ENCODE measurements at places on chromosomes 11 and 22.

- DNase-seq: no peak
These were observed 9.5 kb upstream of the ADA2 start for GRCh38 chr22:17228725-17229126.

DNA sequence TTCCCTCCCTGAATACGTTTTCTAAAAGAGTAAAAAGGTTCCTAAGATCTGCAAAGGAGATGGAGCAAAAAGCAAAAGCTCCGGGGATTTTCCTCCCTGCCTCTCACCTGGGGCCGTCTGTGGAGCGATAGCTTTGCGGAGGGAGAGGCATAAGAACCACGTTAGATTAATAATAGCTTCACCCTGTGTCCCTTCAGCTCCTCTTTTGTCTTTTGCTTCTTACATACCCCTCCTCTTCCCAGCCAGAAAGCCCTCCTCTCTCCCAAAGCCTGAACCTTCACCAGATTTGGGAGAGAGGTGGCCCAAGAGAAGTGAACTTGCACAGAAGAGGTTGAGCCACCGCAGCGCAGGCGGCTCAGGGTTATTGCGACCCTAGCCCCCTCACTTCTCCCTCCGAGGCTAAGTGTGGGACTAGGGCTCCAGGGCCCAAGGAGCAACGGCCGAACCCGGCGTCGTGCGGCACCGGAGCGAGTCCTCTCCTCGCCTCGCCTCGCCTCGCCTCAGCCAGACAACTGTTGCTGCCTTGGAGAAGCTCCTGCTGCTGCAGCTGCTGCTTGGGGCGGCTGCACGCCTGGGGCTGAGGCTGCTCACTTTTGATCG, 97.6 kb upstream of the HSD17B12 start:
- DNase-seq: no peak

- DNase-seq: no peak
These were observed 1.3 kb upstream of the SLC3A2 start for GRCh38 chr11:62879235-62879978.

DNA sequence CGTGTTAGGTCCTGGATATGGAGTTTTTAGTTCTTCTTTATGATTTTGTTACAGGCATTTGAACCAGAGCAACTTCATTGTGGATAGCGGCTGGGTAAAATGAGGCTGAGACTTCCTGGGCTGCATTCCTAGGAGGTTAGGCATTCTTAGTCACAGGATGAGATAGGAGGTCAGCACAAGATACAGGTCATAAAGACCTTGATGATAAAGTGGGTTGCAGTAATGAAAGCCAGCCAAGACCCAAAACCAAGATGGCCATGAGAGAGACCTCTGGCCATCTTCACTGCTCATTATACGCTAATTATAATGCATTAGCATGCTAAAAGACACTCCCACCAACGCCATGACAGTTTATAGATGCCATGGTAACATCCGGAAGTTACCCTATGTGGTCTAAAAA, 23.4 kb upstream of the CLMP start:
- peak; percentile 22 for DNase-seq

DNA sequence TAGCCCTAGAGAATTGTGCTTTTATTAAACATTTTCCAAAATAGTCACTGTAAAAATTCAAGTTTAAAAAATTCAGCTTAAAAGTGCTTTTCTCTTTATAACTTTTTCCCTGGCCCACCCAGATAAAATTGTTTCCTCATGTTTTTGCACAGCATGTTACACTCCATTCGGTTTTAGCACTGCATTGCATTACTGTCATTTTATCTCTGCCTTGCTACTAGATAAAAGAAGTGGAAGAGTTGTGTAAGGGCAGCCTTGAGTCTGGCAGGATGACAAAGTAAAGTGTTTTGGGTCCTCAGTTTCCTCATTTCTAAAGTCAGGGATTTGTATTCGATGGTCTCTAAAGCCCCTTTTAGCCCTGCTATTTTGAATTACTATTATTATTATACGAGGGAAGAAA, 99.8 kb downstream of the ATM start:
- DNase-seq: no peak

DNA sequence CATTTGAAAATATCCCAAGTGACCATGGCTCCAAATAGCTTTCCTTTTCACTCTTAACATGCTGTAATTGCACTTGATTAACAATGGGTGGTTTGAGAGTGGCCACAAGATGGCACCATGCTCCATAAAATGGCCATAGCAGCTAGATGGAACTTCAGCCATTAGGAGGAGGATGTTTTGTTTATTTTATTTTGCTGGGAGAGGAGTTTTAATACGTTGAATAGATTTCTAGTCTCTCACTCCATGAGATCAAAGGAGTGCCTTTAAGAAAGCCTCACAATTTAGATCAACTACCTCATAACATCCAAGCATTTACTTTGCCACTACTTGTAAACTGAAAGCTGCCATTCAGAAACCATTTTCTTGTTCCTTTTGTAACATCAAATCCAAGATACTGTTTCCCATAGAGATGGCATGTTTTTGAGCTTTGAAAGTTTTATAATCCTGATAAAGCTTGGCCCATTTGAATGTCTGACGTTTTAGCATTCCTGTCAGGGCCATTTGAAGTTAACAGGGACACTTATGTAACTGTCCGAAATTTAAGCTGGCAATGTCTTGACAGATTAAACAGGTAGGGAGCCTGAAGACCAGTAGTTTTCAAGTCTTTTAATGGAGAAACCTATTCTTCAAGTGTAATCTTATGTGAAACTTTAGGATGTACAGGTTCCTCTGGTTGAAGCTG, 4.7 kb downstream of the FEN1 start:
- peak; percentile 82 for DNase-seq

- DNase-seq: no peak
These were observed 8.9 kb upstream of the MYBPC3 start for GRCh38 chr11:47361419-47361818.

DNA sequence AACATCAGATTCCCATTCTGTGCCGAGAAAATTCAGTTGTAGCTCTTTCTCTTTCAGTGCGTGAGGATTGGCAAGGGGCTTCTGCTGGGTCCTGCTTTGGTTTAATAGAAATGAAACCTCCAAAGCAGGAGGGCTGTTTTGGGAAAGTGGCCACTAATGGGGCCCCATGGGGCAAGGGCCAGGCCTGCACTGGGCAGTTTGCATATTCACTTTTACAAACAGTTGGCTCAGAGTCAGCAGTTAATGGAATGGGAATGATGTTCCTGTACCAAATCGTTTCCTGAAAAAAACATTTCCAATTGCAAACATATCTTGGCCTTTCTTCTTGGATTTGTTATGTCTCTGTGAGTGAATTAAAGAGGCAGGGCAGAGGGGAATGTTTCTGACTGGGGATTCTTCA, 92.1 kb downstream of the PARVA start:
- DNase-seq: no peak

DNA sequence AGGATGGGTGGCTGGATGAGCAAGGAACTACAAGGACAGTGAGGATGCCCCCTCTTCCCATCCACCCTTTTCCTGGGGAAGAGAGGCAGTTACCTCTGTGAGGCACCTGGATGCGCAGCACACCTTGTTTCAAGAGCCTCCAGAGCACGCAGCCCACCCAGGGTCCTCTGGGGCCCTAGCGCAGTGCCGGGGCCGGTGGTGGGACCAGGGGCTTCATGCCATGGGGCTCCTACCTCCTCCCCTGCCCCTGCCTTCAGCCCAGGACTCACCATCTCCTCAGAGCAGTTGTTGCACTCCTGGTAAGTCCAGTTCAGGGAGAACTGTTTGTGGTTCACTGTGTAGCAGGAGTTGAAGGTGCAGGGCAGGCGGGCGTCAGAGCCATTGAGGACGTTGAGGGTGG, 8.1 kb downstream of the SCN2B start:
- no peak for DNase-seq

DNA sequence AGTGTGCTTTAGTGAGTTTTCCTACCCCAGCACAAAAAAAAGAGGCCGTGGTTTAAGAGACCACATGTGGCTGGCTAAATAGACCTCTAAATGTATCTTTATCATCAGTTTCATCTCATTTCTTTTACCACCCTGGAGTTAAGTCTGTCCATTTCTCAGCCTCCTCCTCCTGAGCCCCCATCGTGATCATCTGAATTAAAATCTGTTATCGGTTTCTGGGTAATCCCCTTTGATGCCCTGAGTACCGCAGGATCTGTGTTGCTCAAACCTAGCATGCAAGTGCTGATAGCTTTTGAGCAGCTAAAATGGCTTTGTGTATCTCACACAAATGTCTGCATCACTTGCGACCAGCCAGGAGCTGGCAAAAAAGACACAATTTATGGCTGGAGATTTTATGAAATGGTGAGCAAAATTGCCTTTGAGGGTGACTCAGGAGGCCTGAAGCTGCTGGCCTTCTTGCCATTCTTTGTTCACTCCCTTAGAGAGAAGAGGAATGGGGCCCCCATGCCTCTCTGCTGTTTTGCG, 236.5 kb downstream of the NTM start:
- DNase-seq: no peak

DNA sequence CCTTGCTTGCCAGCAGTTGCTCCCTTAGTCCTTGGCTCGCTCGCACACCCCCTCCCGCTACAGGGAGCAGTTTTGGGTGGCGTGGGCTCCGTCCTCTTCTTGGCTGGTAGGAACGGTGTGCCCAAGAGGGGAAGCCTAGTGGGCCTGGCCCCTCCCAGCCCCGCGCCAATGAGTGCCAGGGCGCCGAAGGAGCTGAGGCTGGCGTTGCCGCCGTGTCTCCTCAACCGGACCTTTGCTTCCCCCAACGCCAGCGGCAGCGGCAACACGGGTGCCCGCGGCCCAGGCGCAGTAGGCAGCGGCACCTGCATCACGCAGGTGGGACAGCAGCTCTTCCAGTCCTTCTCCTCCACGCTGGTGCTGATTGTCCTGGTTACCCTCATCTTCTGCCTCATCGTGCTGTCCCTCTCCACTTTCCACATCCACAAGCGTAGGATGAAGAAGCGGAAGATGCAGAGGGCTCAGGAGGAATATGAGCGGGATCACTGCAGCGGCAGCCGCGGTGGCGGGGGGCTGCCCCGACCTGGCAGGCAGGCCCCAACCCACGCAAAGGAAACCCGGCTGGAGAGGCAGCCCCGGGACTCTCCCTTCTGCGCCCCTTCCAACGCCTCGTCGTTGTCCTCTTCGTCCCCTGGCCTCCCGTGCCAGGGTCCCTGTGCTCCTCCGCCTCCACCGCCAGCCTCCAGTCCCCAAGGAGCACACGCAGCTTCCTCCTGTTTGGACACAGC, 1.6 kb downstream of the C11orf87 start:
- no peak for DNase-seq

DNA sequence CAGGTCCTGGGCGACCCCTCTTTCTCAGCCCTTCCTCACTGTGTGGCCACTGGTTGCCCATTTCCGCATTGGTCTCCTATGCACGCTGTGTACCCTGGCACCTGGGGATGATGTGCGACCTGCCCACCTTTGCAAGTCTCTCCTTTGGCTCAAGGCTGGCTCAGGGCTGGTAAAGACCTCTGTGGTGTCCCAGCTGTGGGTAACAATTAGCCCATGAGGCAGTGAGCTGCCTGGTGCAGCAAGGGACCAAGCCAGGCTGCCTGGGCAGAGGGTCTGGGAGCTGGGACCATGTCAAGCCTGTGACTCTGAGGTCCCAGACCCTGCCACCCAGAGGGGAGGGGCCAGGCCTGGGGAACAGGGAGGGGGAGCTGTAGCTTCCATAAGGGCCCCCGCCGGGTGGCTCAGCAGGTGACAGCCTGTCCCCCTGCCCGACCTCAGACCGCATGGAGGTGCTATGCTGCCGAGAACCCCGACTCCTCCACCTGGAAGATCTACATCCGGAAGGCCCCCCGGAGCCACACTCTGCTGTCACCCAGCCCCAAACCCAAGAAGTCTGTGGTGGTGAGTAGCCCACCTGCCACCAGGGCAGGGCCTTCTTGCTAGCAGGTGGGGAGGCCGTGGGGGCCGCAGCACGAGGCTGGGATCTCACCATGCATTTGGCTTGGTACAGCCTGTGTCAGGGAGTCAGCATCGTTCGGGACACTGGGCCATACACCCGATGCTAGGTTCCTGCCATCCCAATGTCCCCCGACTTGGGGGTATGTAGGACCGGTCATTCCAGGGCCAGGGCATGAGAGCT, 112.5 kb downstream of the KCNQ1OT1 start:
- DNase-seq: no peak

DNA sequence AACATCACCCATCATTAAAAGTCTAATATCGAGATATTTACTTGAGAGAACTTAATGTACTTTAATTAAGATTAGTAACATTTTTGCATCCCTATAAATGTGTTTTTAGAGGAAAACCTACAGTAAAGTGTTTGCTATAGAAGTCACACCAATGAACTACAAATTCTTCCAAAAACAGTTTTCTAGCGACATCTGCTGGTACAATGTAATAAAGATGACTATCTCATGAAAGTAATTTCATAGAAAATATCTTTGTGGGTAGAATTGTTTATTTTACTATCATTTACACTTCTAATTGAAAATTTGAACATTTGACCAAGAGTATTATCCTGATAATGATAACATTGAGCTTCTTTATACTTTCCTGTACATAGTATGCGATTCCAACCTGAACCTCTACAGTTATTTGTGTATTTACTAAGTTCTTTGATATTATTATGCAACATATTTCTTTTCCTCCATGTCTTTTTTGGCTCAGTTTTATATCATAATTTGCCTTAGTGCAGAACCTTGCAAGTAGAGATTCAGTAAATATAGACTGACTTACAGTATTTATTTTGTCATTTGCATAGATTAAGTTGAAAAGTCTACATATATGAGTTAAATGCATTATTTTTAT, 252.7 kb downstream of the TMEM135 start:
- peak; percentile 9 for DNase-seq

DNA sequence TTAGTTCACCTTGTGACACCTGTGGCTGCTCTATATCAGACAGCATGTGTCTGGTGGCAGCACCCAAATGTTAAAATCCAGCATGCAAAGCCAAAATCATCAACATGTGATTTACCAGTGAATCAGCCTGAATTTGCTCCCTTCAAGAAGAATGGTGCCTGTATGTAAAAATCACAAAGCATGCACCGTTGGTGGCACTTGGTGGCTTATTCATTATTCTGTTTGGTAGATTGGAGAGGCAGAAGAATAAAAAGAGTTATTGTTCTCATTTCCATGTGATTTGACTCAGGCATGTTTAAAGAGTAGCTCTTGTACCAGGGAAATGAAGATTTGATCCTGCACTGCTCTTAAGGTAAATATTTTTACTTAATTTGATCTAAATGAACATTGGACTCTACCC, 143.9 kb upstream of the MPPED2 start:
- DNase-seq: no peak

- DNase-seq: peak; percentile 76
These were observed 687.9 kb downstream of the NTM start for GRCh38 chr11:132058211-132058772.

GRCh38 chr11:128279866-128280265, 307.5 kb downstream of the ETS1 start:
- no peak for DNase-seq

GRCh38 chr11:125423247-125423849, 72.7 kb downstream of the FEZ1 start:
- DNase-seq: no peak

- no peak for DNase-seq
These were observed 34.1 kb downstream of the CD44 start for GRCh38 chr11:35173011-35173511.

DNA sequence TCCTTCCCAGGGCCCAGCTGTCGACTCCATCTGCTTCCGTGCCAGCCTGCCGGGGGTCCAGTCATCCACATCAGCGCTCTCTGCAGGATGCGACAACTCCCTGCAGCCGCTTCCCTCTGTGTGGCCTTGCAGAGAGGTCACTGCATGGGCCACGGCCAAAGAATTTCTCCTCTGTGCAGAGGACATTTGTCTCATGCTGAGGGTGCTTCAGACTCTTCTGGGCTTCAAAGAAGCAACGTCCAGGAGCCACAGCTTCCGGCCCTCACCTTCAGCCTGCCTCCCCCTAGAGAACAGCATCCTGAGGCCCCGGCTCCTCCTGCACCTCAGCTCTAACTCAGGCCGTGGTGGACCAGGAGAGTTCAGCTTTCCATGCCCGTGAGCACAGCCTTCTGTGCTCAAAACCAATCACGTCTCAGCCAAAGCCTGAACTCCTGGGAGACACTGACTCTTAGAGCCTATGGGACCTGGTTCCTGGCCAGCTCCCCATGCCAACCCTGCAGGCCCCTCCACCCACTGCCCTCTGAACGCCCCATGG, 258.9 kb downstream of the BRD1 start:
- DNase-seq: no peak

All from brain microvascular endothelial cell (primary cell).